Occipital lobe (tissue), 3 donors: ENCODE measurements at places on chromosomes 11 and 22. TPM values are rescaled to one million over a fixed set of nuclear protein-coding genes. Genes with fewer than 3 reads are reported as not detected.

GRCh38 chr11:116714902-116715301 is 57.9 kb downstream of the BUD13 start:
- no peak for DNase-seq

GRCh38 chr11:57287884-57288283 is 36.9 kb downstream of the TNKS1BP1 start:
- DNase-seq: no peak

DNA sequence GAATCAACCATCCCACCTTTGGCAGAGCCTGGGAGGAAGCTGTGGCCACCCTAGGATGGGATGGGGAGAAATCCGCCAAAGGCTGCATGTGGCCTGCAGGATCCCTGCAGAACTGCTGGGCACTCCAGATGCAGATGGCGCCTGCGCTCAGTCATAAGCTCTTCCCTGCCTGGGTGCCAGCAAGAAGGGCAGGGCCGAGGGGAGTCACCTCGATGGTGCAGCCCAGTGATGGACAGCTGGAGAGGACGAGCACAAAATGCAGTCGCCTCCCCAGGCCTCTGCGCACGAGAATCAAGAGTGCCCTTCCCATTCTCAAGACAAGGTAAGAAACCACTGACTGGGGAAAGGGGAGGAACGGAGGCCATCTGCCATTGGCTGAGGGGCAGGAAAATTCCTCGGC is 693.6 kb downstream of the TBC1D22A start:
- no peak for DNase-seq

Gene PTPRCAP
- not detected for total RNA-seq
